ENCODE measurements at places on chromosomes 16 and 17.

DNA sequence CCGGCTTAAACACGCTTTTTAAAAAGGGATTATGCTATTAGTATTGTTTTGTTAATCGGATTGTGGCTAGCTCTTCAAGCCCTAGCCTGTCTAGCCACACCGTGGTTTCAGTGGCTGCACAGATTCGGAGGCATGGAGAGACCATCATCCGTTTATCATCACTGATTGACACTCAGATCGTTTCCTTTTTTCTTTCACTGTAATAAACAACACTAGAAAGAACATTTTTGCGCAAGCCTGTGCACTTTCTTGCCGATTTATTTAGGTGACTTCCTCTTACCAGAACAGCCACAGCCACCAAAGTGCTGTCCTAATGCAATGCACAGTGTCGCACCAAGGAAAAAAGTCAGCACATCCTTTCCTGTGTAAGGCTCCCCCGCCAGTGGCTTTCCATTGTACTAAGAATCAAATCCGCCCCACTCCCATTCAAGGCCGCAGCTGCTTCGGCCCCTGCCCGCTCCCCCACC, 78.2 kb downstream of the CRISPLD2 start:
- no peak for DNase-seq

DNA sequence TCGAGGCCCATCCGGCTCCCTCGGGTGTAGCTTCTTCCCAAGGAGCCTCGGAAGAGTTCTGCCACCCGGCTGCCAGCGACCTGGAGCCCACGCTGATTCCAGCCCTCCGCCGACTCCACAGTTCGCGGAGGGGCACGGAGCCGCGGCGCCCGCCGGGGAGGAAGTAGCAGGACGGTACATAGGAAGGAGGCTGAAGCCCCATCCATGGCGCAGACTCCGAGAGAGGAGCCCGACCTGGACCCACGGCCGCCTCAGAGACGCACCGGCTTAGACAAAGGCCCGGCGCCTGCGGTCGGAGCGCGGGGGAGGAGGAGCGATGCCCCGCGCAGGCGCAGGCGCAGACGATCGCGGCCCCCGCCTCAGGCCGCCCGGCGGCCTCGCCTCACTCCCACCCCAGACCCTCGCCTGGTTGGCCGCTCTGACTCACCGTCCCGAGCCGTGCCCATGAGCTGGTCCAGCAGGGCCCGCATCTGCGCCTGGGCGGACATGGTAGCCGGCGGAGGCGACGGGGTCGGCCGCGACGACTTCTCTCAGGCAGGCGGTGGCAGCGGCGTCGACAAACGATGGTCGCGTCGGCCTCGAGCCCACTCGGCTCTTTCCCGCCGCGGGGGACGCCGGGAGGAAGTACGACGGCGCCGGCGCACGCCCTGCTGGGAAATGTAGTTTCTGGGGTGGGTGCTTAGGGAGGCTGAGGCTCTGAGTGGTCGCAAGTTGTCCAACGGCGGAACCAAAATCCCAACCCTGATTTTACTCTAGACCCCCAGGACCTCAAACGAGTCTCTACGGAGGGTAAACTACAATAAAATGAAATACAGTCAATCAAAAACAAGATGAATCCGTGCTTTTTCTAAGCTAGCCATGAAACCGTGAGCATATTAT, at the start of gene LUC7L:
TSS of gene LUC7L (minus strand) at position 598 of the 879 bp plus-strand sequence. CDS start at position 488, 110 bp downstream.
- peak; percentile 79 for DNase-seq

GRCh38 chr16:7456211-7456610, 123.6 kb downstream of the RBFOX1 start:
- DNase-seq, result no peak

DNA sequence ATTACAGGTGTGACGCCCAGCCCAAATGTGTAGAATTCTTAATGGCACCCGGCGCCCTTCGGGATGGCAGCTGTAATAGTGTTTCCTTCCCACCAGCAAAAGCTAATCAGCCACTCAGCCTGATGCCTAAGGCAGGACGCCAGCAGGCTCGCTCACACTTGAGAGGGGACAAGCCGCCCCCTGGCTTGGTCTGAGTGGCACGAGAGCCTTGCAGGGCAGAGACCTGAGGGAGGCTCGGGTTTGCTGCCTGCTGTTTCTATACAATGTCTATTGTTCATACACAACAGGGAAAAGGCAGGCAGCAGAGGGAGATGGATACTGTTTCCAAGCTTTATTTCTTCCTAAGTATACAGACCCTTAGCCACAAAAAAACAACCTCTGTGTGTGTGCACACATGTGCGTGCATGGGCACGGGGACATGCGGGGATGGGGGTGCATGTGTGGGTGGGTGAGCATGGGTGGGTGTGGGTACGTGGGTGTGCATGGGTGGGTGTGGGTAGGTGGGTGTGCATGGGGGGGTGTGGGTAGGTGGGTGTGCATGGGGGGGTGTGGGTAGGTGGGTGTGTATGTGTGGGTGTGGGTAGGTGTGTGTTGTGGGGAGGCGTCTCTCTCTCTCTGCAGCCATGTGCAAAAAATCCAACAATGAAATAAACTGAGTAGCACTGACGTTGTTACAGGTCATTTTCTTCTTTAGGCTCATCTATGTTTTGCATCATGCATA, 10.0 kb downstream of the SLC38A8 start:
- DNase-seq, result no peak

- DNase-seq, result peak; percentile 64
Measured at GRCh38 chr17:48724251-48725003, 1.4 kb downstream of the PRAC2 start.

DNA sequence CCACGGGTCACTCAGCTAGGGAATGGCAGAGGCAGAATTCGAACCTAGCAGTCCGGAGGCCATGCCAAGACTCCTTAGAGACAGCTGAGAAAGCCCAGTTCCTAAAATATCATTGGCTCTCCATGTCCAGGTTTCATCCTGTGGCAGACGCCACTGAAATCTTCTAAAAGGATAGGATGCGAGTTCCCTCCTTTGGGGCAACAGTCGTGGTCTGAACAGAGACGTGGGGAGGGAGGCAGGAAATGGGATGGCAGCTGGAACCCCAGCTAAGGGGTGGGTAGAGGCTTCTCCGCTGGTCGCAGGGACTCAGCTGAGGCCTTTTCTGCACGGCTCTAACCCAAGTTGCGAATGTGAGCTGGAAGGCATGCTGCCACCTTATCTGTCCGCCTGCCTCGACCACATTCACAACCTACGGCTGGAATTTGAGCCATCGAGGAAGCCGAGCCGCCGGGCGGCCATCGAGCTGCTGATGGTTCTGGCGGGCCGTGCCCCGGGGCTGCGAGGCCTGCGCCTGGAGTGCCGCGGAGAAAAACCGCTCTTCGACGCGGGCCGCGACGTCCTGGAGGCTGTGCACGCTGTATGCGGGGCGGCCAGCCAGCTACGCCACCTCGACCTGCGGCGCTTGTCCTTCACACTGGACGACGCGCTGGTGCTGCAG, 1.9 kb upstream of the HSF4 start:
- no peak for DNase-seq

DNA sequence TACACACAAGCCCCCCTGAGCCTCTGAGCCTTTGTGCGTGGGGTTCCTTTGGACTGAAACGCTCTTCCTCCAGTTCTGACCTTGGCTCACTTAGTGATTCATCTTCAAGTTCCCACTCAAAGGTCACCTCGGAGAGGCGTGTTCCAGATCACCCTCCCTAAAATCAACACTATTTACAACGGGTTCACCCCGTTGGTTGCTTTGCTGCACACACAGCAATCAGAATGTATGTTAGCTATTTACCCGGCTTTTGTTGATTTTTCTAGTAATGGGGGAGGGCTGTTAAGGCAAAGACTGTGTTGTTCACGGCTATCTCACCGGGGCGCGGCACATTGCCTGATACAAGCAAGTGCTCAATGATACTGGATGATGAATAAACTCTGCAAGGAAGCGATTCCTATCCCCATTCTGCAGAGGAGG, 977 bp downstream of the NAGPA start:
- DNase-seq, result no peak

GRCh38 chr17:62761884-62762283, 46.2 kb downstream of the MARCHF10 start:
- no peak for DNase-seq

DNA sequence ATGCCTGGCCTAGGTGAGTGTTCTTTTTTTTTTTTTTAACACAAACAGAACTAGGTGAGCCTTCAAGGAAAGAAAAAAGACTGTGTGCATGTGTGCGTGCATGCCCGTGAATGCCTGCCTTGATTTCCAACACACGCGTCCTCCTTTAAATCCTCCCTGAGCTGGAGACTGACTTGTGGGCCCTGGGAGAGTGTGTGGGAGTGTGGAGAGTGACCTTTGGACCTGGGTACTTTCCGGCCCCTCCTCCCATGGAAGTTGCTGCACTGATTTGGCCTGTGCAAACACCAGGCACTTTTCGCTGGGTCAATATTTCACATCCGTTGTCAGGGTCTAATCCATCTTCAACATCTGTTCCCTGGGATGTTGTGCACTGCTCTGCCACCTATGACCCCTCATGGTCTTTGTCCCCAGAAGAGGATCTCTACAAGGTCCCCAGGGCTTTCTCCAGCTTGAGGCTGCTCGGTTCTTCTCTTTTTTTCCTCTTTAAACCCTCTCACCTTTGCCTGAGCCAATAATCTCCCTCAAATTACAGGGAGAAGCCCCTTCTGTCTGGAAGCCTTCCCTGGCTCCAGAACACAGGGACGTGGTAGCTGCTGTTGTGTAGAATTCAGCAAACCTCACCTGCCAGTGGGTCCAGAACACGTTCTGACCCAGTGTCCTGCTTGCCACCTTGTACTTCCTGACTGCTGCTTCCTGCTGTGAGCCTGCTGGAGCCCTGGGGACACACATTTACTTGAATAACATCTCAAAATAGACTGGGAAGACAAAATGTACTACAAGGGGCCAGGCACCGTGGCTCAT, 20.8 kb upstream of the ATP5MC1 start:
- no peak for DNase-seq

DNA sequence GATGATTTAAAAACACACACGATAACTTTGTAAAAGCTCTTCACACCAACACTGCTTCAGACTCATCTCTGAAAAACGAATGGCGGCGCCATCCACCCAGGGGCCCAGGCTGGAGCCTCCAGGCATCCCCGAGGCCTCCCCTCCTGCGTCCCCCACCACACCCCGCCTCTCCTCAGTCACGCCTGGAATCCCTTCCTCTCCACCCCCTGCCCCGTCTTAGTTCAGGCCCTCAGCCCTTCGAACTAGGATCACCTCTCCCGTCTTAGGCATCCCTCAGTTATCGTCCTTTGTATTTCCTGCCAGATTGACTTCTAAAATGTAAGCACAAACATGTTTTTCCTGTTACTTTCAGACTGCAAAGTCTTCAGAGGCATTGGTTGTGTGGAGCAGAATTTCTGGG, 58.3 kb downstream of the NDEL1 start:
- DNase-seq, result no peak

DNA sequence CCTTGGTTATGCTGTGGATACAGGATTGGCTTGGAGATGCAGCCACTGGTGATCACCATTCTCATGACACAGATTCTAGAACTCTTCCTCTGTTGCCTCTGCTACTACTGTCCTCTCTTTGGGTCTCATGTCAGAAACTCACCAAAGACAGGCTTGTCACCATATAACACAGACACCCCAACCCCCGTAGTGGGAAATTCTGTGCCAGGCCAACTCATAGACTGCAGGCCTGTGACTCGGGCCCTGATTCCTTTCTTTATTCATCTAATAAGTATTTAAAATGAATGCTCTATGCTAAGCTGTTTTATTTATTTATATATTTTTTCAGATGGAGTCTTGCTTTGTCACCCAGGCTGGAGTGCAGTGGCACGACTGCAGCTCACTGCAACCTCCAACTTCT, 9.5 kb downstream of the CYB5D2 start:
- no peak for DNase-seq

GRCh38 chr16:89801800-89802199, 14.6 kb downstream of the FANCA start:
- DNase-seq, result no peak

GRCh38 chr17:72512649-72513556, 392.1 kb downstream of the SOX9 start:
- DNase-seq, result no peak

DNA sequence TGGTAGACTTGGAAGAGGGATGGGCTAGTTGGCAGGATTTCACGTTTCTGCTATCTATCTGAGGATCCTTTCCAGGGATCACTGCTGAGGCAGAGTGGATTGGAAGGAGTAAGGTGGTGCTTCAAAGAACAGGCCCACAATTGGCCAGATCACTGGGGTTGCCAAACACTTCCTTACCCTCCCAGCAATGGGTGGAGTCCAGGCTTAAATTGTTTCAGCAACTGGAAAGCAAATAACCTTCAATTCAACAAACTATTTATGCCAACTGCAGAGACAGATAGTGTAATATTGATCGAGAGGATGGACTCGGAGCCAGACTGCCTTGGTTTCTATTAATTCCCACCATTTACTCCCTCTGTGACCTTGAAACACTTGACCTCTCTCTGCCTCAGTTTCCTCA, 2.1 kb downstream of the ARRB2 start:
- DNase-seq, result no peak

- DNase-seq, result no peak
Measured at GRCh38 chr16:24758373-24758772, 28.9 kb downstream of the TNRC6A start.

DNA sequence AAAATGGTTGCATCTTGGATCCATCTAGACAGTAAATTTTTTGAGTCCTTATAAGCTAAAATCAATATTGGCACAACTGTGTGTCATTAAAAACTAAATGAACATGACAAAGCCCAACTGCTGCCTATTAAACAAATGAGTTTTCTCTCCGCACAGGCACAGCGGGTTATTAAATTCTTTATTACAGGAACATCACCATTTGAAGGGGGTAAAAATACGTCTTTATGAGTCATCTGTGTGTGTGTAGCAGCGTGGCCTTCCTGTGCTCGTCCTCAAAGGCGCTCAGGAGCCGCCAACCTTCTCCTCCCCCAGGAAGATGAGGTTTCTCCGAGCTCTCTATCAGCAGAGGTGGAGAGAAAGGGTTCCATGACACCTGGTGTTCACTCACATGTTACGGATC, 62.6 kb upstream of the SDK2 start:
- DNase-seq, result no peak

GRCh38 chr16:50275428-50276325, 9.3 kb downstream of the ADCY7 start:
- no peak for DNase-seq

GRCh38 chr16:49824593-49824992, 31.3 kb downstream of the ZNF423 start:
- DNase-seq, result no peak

DNA sequence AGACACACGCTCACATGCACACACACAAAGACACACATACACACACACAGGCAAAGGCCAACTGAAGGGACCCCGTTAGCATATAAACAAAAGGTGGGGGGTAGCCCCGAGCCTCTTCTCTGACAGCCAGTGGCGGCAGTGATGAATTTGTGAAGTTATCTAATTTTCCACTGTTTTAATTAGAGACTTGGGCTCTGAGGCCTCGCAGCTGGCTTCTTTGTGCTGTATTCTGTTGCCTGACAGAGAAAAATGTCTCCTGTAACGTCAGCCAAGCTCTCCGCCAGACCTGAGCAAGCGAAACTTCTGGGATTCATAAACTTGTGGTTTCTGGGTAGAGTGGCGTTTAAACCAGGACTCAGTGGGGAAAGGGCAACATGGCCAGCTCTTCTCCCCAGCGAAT, 113.9 kb upstream of the FOXF1 start:
- no peak for DNase-seq

GRCh38 chr16:74034862-74035261, 261.8 kb upstream of the PSMD7 start:
- DNase-seq, result no peak

- DNase-seq, result no peak
Measured at GRCh38 chr16:55120408-55120807, 189.7 kb downstream of the IRX5 start.

- DNase-seq, result no peak
Measured at GRCh38 chr16:22871861-22872260, 57.9 kb downstream of the HS3ST2 start.
